ENCODE measurements at places on chromosomes 1 and 21.

GRCh38 chr1:234610666-234611224 is 767 bp upstream of the IRF2BP2 start:
- DNase-seq, result peak; percentile 89

DNA sequence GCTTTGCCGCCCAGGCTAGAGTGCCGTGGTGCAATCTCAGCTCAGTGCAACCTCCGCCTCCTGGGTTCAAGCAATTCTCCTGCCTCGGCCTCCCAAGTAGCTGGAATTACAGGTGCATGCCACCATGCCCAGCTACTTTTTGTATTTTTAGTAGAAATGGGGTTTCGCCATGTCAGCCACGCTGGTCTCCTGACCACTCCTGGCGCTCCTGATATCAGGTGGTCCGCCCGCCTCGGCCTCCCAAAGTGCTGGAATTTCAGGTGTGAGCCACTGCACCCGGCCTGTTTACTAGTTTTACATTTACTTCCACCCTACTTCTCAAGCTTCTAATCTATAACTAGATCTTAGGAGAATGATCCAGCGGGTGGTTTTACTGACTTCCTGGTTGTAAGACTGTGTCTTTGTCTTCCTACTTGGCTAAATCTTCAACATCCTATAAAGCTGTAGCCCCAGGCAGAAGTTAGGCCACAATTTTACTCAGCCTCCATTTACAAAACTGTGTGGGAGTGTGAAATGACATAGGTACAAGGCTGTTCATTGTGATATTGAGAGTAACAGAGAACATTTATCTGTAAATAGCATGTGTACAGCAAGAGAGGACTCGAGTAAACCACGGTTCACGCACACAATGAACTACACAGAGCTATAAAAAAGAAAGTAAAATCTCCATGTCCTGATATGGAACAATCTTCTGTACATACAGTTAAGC is 9.6 kb upstream of the POU2F1 start:
- DNase-seq, result no peak

- no peak for DNase-seq
Observed at GRCh38 chr1:20538227-20538626, 14.1 kb upstream of the FAM43B start.

DNA sequence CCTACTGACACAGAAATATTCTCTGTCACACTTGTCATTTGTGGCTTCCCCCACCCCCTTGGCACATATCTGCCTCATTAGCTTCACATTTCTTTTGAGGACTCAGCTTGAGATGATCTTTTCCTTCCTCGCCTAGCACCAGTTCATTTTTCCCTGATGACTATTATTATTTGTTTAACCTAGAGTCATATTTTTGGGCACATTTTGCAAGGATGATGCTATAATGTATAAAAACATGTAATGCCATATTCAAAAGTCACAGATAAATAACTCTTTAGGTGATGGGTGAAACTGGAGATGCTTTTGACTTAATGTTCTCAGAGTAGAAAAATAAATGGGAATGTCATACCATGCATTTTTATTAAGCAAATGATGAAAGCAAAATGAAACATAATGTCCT is 202.7 kb downstream of the BACH1 start:
- no peak for DNase-seq

DNA sequence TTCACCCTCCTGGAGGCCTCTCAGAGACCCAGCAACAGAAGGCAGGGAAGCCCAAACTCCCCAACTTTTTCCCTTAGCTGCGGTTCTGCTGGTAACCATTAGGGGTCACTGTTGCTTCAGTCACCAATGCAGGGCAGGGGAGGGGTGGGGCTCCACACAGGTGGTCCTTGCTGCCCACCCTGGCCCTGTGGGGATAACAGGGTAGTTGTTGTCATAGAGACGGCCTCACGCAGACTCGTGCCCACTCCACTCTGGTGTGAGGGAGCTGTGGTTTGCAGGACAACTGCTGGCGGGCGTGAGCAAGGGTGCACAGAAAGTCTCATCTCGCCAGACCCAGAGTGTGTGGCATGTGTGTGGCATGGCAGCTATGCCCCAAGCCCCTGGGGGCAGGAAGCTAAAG is 19.9 kb downstream of the INSRR start:
- DNase-seq, result no peak

All from occipital lobe (tissue), 3 donors.